CD4-positive, alpha-beta T cell treated with Interleukin-21 for 1 hour (primary cell): ENCODE measurements at places on chromosomes 3 and 15.

GRCh38 chr3:58531956-58532355 is 5.0 kb downstream of the ACOX2 start:
- DNase-seq, result no peak

DNA sequence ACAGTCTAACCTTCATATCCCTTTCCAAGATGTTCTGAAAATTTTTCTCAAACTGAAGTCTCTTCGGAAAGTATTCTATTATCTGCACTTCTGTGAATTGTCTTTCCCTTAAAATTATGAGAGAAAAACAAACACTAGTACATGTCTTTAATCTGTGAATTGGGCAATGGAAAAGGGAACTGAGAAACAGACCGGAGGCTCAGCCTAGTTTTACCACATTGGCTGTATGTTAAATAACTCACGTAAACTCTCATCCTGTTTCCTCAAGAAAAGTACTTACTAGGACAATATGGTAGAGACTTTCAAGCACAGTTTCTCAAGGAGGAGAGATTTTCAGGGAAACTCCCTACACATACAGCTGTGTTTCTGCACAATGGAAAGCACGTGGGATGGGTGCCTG is 982.2 kb upstream of the SEMA6D start:
- DNase-seq, result no peak

DNA sequence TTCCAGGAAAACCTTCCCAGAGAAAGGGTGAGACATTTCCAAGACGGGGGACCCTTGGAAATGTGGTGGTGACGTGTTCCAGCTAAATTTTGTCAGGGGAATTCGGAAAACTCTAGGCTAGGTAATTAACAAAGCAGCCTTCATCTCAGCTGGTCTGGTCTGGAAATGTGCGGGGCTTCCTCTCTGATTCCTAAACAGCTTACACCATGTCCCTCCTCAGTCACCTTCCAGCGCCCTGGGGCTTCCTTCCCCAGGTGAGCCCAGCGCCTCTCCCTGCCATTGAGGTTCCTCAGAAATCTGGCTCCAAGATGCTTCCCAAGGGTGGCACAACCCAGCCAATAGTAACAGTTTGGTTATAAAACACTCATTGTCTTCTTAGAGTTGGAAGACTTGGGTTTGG is 571 bp downstream of the ACAD9 start:
- no peak for DNase-seq

- no peak for DNase-seq
Measured at GRCh38 chr15:25176991-25177954, 222.5 kb downstream of the SNRPN start.

DNA sequence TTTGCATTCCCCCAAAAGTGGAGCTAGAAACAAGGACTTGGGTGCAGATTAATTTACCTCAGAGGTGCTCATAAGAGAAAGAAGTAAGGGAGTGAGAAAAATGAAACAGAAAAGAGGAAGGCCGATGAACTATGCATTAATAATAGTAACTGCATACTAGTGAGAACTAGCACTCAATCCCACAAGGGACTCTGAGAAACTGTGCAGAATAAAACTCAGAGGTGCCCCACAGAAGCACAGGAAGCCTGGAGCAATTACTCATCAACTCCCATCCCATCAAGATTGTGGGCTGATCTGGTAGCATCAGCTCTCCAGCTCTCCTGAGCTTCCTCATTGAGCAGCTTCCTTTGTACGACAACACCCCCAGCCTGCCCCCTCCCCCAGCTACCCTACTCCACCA is 50.8 kb downstream of the CLDN18 start:
- DNase-seq, result no peak

- no peak for DNase-seq
Measured at GRCh38 chr3:140552898-140553297, 125.0 kb upstream of the TRIM42 start.

DNA sequence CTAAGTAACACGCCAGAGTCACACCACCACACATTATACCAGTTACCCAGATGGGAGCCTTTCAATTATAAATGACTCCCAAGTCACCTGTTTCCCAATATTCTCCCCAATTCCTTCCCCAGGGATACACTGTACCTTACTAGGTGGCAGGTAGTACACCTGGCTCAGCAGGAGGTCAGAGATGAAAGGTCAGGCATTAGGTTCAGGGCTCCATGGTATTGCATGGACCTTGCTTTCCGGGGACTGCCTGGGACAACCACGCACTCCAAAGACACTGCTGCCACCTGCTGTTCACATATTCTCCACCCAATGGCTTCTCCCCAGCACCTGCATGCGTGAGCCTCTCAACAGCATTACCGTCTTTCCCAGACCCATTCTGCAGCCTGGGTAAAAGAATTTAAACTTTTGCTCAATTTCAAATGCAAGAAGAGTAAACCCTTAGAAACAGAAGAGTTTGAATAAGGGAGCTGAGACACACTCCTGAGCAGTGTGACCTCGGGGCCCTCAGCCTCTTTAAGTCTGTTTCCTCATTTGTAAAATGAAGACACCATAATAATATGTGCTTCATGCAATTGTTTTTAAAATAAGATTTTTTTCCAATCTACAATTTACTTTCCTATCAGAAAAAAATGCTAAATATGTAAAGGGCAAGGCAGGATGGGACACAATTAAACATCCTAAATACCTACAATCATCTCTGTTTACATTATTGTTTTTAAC is 28.0 kb upstream of the LACTB start:
- peak; percentile 73 for DNase-seq

DNA sequence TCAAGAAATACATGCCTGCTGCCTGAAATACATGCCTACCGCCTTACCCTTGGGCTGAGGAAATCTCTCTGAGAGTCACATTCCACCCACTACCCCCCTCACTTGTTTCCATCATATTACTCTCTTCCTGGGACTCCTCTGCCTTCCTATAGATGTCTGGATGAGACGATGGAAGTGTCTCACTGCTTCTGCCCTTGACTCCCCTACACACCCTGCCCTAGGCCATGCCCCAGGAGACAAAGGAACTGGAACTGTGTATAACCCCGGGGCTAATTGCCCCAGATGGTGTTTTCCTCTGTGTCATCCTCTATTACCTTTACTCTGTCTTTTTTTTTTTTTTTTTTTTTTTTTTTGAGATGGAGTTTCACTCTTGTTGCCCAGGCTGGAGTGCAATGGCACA is 102.0 kb downstream of the GTPBP8 start:
- no peak for DNase-seq
